ENCODE measurements at places on chromosomes 5 and 9.

DNA sequence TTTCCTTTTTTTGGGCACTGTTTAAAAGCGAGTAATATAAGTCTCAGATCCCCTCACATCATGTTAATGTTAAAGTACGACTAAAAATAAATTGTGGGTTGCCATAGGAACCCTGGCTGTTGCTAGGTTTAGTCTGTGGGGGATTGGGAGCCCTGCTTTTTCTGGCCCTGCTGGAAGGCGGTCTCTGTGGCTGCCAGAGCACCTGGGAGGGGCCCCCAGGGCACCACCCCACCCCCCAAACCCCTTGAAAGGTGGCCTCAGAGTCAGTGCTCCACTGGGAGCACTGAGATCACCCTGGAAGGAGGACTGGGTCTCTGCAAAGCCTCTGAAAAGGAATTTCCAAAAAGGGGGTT, 66.2 kb upstream of the NEURL1B start:
- DNase-seq, result no peak

- DNase-seq, result no peak
These were observed 147.8 kb downstream of the ARRDC3 start for GRCh38 chr5:91235271-91235694.

DNA sequence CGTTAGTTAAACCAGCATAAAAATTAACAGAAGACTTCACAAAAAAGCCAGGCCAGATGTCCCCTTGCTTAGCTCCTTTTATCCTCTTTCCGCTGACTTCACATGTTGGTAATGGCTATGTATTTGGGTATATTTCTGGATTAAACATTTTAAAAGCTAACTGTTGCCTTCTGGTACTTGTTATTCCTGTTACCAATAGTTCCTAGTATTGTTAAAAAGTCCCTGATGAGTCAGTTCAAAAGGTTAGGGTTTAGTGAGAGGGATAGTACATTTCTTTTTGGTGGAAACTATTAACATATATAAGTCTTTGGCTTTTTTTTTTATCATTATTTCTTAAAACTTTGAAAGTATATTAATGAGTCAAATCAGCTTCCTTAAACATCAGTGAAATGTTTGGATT, 103.2 kb upstream of the ELL2 start:
- DNase-seq, result peak; percentile 31

DNA sequence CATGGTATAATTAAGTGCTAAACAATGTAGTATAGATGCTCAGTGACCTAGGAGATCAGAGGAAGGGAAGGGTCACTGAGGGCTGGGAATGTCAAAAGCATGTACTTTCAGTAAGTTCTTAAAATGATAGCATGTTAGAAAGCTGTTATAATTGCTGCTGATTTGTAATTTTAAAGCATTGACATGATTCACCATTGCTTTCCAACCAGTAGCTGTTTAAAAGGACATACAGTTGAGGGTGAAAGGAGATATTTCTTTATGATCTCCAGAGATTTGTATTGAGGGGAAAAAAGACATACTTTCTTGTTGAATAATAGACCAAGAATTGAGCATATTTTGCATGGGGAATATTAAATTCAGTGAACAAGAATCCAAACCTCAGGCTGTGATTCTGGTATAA, 1.2 kb upstream of the SLC1A3 start:
- DNase-seq, result no peak

GRCh38 chr5:131947445-131947844, 2.0 kb upstream of the MEIKIN start:
- no peak for DNase-seq

GRCh38 chr9:86723346-86723745, 224.0 kb downstream of the GAS1 start:
- no peak for DNase-seq

- DNase-seq, result peak; percentile 54
These were observed 82.6 kb upstream of the ADAMTS19 start for GRCh38 chr5:129377504-129377903.
